ENCODE measurements at places on chromosomes 3 and 15. TPM values are rescaled to one million over a fixed set of nuclear protein-coding genes. Genes with fewer than 3 reads are reported as not detected.

- no peak for DNase-seq
Measured at GRCh38 chr3:178456621-178457285, 79.5 kb upstream of the KCNMB2 start.

DNA sequence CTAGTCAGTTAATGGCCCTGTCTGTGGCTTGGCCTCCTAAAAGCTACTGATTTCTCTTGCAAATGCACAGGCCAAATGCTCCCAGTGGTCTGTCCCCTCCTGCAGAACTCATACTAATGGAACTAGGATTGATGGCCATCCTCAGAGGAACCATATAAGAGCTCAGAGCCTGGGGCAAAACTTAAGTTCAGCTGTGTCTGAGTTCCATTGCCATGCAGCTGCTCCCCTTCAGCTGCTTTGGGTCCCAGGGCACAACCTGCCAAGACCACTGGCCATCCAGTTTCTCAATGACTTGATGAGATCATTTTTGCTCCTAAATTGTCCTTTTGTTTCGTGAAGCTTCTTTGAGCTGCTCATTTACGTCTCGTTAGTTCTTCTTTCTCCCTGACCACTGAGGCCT, 529.5 kb upstream of the TBL1XR1 start:
- DNase-seq: no peak

- peak; percentile 37 for DNase-seq
Measured at GRCh38 chr15:58182460-58183163, 44.4 kb downstream of the AQP9 start.

GRCh38 chr3:17990390-17990789, 248.0 kb upstream of the TBC1D5 start:
- no peak for DNase-seq

Gene ATP2B2
- total RNA-seq: not detected

Gene MAP1A
- total RNA-seq: 2.3 TPM

Gene MST1
- total RNA-seq: not detected

Measured in MG63 (cell line).